ENCODE measurements at places on chromosomes 2 and 18.

GRCh38 chr2:20370191-20370590 is 19.5 kb upstream of the PUM2 start:
- no peak for DNase-seq

DNA sequence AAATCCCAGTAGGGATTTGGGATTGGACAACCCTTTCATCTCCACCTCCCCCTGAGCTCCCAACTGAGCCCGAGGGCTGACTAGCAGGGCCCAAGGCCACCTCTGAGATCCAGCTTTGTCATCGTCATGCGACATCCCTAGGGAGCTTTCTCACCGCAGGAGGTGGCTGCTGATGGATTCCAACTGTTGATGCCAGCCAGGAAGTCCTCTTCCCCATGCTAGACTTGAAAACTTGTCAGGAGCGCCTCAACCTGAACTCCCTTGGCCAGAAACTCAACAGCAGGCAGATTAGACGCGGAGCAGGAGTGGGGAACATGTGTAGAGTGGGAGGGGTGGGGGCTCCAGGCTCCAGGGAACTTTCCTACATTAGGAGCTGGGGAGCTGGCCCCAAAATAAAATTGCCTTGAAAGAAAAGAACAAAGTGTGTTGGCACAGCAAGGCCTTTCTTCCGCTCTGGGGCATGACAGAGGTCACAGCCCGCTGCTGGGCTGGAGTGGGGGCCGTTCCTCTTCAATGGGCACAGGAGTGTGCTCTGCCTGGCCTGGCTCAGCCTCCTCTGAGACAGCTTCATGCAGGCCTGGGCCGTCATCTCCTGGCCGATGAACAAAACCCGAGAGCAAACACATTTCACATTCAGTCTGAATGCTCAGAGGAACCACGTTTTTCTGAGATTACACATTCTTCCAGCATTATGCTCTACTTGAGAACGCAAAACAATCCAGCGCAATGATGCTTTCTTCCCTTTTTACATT is 34.5 kb downstream of the EMILIN2 start:
- peak; percentile 96 for DNase-seq

DNA sequence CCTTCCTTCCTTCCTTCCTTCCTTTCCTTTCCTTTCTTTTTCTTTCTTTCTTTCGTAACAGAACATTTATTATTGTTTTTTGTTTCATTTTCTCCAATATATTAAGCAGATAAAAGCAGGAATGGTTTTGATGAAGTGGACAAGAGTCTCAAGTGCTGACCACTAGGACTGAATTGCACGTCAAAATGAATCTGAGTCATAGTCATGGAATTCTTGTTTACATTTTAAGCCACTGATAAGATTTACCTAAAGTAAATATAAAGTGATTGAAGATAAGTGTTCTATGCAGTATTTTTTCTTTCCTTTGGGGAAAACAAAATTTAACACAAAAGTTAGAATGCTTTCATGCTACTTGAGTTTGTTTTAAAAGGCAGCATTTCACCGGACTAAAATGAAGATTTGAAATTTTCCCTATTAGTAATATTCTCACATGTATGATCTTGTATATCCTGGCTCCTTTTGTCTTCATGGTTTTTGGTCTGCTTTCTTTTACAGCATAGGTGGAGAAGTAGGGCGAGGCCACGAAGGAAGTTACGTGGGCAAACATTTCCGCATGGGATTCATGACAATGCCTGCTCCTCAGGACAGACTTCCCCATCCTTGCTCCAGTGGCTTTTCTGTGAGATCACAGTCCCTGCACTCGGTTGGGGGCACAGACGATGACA is 113.5 kb downstream of the NYAP2 start:
- peak; percentile 39 for DNase-seq

DNA sequence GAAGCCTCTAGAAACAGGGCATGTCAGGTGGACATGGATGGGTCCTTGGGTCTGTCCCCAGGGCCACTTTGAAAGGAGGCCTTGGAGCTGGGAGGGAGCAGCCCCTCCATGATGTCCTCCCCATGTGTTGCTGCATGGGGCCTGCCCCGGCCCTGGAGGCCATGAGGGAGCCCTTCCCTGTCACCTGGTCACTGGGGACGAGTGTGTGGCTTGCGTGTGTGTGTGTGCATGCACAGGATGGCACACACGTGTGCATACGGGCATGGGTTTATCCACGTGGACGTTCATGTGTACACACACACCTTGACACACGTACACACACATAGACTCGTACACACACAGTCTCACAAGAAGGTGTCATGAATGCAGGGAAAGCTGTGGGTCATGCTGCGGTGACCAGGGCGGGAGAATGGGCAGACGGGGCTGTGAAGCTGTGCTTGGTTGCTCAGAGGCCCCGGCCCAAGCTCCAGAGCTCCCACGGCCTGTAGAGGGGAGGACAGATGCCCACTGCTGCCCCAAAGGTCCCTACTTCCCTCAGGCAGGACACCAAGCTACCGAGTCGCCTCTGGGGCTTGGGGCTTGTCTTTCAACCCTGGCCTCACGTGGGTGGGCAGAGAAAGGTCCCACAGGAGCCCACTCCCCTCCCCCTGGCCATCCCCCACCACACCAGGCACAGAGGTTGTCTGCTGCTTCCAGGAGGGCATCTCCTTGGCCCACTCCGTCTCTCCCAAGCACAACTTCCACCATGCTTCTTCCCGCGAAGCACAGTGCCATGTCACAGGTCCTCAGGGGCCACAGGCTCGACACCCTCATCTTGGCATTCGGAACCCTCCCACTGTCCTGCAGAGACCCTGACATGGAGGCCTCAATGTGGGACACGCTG is 42.3 kb upstream of the GPC1 start:
- no peak for DNase-seq

- DNase-seq = peak; percentile 57
Observed at GRCh38 chr18:74652392-74652988, 54.8 kb downstream of the ZNF407 start.

DNA sequence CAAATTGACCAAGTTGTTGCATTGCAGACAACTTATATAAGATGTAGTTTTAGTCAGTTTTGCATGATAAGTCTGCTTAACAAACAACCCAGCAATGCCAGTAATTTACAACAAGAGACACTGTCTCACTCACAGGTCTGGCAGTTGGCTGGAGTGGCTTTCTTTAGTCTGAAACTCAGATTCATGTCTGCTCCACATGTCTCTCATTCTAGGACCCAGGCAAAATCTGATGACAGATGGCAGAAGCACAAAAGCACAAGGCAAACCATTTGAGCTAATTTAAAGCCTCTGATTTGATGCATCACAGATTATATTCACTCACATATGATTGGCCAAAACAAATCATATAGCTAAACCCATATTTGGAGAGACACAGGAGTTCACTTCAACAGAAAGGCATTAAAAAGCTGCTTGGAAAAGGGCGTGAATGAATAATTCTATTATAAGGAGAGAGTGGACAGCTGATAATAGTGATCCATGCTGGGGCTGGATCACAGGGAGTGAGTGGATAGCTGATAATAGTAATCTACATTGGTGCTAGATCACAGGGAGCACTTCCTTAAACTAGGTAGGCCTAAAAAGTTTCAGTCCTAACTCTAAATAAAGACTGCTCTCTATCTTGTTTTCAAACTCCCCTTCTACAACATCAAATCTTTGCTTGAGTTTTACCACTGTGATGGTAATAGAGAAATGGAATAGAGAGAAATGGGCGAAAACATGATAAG is 593.2 kb upstream of the ZNF804A start:
- DNase-seq = no peak

DNA sequence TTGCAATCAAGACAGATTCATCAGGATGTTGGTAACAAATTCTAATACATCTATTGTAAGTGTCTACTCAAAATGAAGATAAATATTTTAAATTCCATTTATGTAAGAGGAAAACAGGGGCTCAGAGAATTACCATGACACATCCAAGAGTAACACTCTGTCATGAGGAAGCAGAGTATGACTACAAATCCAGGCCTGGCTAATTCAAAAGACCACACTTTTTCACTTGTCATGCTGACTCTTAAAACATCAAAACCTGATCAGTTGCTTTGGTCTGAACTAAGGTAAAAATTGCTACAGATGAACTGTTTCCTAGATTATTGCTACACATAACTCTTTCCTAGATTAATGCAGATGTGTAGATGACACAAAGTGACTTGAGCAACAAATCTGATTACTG is 880.6 kb downstream of the TSN start:
- DNase-seq = peak; percentile 63

- no peak for DNase-seq
Observed at GRCh38 chr2:197717863-197718262, 12.7 kb downstream of the MARS2 start.

DNA sequence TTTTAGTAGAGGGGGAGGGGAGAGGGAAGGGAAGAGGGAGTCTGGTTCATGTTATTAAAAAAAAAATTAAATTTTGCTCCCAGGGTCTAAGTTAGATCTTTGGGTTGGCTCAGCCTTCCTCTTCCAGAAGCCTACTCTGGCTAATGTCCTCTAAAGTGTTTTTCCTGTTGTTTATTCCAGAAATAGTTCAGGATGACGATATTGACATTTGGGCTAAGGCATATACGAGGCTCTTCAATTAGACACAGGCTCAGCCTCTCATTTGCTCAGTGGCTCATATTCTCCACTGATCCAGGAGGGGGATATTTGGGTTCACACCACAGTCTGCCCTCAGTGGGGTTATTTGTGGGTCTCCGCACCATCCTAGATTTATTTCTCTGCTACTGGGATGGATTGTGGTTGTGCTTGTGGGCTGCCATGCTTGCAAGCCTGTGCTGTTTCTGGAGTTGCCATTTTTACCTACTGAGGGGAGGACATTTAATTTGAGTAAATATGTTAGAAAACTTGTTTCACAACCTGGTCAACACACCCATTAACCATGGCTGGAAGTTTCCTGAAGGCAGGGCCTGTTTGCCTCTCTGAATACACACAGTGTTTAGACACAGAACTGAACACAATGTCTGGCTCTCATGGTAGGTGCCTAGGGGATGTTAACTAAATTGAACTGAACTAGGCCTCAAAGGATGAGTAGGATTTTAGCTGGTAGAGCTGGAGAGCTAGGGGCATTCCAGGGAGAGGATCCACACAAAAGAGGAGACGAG is 257.5 kb upstream of the EPAS1 start:
- no peak for DNase-seq

DNA sequence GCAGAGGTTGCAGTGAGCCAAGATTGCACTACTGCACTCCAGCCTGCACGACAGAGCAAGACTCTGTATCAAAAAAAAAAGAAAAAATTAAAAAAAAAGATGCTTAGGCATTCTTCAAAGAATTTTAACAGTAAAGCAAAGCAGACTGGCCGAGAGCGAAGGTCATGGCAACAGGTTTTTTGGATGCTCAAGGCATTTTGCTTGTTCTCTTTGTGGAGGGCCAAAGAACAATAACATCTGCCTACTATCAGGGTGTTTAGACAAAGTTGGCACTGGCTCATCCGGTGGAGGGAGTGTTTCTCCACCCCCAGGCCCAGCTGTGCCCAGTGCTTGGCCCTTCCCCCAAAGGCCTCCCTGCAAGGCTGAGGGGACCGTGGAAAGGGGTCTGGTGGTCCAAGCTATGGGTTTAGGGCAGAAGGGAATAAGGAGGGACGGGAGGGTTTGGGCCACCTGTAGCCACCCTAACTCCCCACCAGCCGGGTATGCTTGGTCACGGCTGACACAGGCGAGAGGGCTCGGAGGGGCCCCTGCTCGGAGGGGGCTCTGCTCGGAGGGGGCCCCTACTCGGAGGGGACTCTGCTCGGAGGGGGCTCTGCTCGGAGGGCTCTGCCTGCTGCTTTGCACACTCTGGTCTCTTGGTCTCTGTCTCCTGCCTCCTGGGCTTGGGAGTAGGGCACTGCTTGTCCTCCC is 26.7 kb upstream of the ALLC start:
- DNase-seq = no peak

GRCh38 chr2:204012072-204012653 is 75.6 kb downstream of the ICOS start:
- DNase-seq = peak; percentile 24

DNA sequence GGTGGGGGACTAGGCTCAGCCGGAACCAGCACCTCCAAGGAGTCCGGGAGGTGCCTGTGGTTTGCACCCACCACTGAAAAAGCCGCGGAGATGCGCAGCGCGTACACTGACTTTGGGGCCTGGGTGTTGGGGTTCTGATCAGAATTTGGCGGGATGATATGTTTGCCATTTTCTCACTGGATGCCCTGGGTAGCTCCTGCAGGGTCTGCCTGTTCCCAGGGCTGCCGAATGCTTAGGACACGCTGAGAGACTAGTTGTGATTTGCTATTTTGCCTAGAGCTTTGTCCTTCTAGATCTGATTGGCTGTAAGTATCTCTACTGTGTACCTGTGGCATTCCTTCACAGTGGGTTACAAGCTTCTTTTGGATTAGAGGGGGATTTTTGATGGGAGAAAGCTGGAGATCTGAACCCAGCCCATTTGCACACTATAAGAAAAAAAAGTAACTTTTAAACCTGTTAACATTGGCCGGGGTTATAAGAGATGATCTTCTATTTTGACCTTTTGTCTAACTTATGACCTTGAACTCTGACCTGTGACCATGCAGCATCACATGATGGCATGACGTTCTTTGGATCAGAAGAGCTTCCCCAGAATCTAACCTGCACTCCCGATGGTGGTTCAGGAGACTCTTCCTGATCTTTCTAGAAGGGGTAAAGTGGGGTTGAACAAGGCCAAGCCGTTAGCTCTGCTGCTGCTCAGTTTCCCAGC is 1.6 kb downstream of the KCNE4 start:
- DNase-seq = peak; percentile 45

- DNase-seq = no peak
Observed at GRCh38 chr2:127514485-127514884, 11.8 kb downstream of the IWS1 start.

- DNase-seq = no peak
Observed at GRCh38 chr2:40287773-40288172, 164.1 kb downstream of the SLC8A1 start.

- no peak for DNase-seq
Observed at GRCh38 chr18:63283305-63284094, 36.1 kb downstream of the BCL2 start.

DNA sequence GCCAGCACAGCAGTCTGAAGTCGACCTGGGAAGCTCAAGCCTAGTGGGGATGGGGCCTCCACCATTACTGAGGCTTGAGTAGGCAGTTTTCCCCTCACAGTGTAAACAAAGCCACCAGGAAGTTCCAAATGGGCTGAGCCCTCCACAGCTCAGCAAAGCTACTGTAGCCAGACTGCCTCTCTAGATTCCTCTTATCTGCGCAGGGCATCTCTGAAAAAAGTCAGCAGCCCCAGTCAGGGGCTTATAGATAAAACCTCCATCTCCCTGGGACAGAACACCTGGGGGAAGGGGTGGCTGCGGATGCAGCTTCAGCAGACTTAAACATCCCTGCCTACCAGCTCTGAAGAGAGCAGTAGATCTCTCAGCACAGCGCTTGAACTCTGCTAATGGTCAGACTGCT is 218.4 kb upstream of the VRK2 start:
- DNase-seq = no peak

- DNase-seq = no peak
Observed at GRCh38 chr2:134052173-134052572, 201.7 kb upstream of the MGAT5 start.

DNA sequence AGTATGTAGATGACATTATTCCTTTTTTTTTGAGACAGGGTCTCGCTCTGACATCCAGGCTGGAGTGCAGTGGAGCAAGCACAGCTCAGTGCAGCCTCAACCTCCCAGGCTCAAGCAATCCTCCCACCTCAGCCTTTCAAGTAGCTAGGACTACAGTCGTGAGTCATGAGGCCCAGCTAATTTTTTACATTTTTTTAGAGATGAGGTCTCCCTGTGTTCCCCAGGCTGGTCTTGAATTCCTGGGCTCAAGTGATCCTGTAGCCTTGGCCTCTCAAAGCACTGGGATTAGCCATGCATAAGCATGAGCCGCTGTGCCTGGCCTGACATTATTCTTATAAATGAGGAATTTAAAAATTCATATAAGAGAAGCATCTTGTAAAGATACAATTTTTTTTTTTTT is 86.9 kb downstream of the FAM117B start:
- DNase-seq = peak; percentile 69

All from EH (cell line).